ENCODE measurements at places on chromosomes 12 and 14.

GRCh38 chr14:74574706-74575105 lies 37.3 kb downstream of the LTBP2 start:
- DNase-seq, result no peak

GRCh38 chr14:62897771-62898170 lies 147.5 kb downstream of the KCNH5 start:
- no peak for DNase-seq

DNA sequence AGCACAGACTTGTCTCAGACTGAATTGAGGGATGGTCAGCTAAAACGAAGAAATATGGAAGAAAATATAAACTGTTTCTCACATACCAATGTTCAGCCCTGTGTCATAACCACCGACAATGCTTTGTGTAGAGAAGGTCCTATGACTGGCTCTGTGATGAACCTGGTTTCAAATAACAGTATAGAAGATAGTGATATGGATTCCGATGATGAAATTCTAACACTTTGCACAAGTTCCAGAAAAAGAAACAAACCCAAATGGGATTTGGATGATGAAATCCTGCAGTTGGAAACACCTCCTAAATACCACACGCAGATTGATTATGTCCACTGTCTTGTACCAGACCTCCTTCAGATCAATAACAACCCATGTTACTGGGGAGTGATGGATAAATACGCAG lies 7.9 kb upstream of the MAPK1IP1L start:
- no peak for DNase-seq

DNA sequence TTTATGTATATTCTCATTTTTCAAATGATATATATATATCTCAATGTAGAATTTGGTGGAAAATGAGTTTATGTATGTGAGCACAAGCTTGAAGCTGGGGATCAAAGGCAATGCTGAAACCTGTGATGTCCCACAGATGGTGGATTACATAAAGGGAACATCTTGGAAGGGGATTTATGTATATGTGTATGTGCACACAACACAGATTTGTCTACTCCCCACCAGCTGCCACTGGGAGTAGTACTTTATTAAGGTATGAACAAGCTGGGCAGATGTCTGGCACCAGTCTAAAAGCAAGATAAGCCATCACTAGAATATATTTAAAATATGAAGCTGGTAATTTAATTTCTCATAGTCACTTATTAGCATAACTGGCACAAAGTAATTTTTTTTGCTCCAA lies 895.6 kb downstream of the SLC6A15 start:
- DNase-seq, result no peak

DNA sequence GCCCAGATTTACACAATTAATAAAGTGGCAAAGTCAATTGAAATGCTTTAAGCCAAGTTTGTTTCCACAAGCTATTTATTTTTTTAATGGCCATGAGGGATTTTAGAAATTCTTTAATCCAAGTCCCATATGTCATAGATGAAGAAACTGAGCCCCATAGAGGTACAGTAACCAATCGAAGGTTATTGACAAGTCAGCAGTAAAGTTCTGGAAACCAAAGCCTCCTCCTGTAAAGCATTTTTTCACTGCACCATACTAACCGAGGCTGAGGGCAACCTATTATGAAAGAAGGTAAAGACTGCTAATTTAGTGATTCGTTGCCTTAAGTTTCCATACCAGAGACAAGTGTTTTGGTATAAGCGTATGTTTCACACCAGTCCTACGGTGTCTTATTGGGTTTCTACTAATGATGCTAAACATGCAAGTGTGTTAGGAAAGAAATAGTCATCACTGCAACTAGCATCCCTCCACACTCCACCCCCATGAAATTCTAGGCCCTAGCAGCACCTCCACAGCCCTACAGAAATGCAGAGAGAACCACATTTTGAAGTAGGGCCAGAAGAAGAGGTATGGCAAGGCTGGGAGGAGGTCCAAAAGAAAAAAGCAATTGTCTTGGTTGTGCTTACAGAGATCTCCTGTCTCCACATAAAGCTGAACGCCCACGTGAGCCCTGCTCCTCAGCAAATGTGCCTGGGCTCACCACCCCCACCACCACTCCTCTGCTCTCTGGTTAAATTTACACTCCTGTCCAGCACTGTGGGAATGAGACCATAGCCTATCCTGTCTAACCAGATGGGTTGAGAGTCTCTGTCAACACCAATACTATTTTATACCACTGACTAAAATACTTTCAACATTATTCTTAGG lies 271.1 kb upstream of the G2E3 start:
- DNase-seq, result no peak

DNA sequence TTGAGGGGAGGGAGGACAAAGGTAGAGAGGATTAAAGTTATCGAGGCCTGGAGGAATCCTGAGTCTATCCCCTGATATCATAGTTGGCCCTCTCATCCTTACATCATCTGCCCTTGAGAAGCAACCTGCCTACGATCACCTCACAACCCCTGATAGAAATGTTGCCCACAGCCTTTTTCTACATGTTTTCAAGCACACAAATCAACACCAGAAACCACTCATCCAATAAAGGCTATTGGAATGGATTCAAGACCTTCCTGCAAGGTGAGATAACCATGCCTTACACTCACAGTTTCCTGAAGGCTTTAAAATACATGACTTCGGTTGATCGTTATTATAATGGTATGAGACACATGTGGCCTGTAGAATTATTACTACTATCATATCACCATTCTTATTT lies 175.7 kb upstream of the EGLN3 start:
- DNase-seq, result no peak

GRCh38 chr12:93191956-93192355 lies 185.8 kb upstream of the NUDT4 start:
- DNase-seq, result no peak

DNA sequence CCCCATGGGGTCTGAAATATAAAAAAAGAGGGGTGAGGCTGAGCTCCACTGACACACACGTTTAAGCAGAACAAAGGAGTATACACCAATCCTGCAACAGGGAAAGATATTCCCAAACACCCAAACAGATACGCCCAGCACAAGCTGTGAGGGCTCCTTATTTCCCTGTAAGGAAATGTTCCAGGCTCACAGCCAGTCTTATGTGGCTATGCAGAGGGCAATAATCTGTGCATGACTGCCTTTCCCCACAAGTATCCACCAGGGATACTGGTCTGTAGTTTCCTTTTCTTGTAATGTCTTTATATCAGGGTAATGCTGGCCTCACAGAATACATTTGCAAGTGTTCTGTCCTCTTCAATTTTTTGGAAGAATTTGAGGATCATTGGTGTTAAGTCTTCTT lies 141.7 kb upstream of the DAAM1 start:
- DNase-seq, result no peak

DNA sequence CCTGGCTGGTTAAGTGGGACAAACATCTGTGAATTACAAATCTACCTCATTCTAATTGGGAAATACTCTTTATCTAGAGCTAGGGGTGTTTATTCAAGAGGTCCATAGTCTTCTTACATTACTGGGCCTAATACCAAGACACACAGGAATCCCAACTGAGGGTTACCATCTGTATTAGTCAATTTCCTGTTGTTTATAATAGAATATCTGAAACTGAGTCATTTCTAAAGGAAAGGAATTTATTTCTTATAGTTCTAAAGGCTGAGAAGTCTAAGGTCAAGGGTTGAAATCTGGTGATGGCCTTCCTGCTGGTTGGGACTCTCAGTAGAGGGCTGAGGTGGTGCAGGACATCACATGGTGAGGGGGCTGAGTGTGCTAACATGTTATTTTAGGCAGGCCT lies 36.0 kb downstream of the RTRAF start:
- DNase-seq, result no peak

- DNase-seq, result no peak
Measured at GRCh38 chr12:24172031-24172772, 222.7 kb upstream of the SOX5 start.

DNA sequence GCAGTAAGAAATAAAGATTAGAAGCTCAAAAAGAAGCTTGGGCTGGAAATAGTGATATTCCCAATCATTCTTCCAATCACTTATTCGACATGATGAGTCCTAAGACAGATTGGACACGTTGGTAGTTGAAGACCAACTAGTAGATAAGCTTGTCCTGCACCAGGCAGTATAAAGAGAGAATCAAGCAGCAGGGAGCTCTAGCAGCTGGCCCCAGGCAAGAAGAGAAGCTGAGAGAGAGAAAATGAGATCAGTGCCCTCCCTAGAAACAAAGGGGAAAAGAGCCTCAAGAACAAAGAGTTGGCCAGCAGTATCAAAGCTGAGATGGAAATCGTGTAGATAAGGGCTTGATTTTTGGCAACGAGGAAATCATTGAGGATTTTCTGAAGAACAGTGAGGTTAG lies 20.6 kb downstream of the RASSF8 start:
- no peak for DNase-seq

GRCh38 chr14:61255968-61256367 lies 25.2 kb downstream of the TMEM30B start:
- DNase-seq, result no peak
